ENCODE measurements at places on chromosomes 7 and 10.

DNA sequence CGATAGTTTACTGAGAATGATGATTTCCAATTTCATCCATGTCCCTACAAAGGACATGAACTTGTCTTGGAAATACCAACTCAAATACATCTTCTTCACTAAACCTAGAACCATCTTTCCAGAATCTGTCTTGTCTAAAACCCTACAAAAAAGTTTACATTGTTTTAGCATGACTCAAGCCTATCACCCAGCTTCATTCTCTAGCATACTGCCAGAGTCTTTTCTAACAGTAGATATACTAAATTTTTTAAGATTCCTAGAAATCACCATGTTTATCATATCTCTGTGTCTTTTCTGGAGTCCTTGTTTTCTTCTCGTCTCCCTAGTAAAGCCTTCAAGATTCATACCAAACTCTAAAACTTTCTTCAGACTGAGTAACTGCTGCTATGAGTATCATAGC lies 129.7 kb downstream of the SEMA3E start:
- H3K4me1 ChIP-seq: no peaks in the 10 kb centered on the region
- H3K27me3 ChIP-seq: no peaks in the 10 kb centered on the region
- no peak overlapping the region for H3K27ac ChIP-seq
- no peak overlapping the region for H3K4me3 ChIP-seq
- H3K36me3 ChIP-seq: no peaks in the 10 kb centered on the region
- no peak for DNase-seq

GRCh38 chr7:48025624-48026023 lies 3.3 kb downstream of the SUN3 start:
- H3K36me3 ChIP-seq: no peaks in the 10 kb centered on the region
- H3K27ac ChIP-seq: no peak overlapping the region
- H3K4me1 ChIP-seq: no peaks in the 10 kb centered on the region
- peaks cover 4% of the 10 kb centered on the region for H3K27me3 ChIP-seq
- no peak for DNase-seq

DNA sequence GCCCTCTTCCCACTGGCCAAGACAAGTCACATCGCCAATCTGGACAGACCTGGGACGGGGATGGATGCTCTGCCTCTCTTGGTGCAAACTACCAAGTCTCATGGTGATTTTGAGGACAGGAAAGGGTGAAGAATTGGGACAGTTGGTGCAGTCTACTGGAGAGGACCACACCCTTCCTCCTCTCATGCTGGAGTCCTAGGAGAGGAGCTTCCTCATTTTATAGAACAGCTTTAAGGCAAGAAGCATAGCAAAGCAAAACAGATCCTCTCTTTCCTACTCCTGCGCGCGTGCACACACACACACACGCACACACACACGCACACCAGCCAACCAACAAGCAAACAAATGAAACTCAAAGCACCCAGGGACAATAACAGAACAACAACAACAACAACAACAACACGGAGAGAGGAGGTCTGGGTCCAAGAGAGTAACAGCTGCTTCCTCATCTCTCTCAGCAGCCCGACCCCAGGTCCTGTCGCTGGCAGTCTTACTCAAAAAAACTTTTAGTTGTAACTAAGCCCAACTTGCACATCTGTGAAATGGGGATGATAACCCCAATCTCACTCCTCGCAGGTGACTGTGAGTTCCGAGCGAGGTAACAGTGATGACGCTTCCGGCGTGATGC lies 83.4 kb downstream of the TMEM178B start:
- DNase-seq: no peak
- H3K27ac ChIP-seq: no peak overlapping the region
- H3K4me1 ChIP-seq: peaks cover 11% of the 10 kb centered on the region
- no peaks in the 10 kb centered on the region for H3K36me3 ChIP-seq

DNA sequence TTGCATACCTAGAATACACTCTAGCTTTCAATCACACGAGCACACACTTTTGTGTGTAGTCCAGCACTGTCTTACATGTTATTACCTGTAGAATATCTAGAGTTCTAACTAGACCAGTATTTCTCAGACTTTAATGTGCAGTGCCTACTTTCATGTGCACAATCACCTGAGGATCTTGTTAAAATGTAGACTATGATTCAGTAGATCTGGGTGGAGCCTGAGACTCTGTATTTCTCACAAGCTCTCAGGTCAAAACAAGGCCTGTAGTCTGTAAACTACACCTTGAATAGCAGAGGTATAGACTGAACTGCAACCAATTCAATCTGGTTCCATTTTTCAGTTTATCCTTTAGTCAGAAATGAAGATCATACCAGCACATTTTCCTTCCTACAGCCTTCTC lies 11.1 kb downstream of the IFIT2 start:
- H3K4me1 ChIP-seq: no peaks in the 10 kb centered on the region
- DNase-seq: no peak
- H3K27ac ChIP-seq: no peak overlapping the region

- no peaks in the 10 kb centered on the region for H3K36me3 ChIP-seq
- peak; percentile 34 for DNase-seq
- no peak overlapping the region for H3K4me3 ChIP-seq
These were observed 190.1 kb downstream of the LRRTM3 start for GRCh38 chr10:67115972-67116371.

DNA sequence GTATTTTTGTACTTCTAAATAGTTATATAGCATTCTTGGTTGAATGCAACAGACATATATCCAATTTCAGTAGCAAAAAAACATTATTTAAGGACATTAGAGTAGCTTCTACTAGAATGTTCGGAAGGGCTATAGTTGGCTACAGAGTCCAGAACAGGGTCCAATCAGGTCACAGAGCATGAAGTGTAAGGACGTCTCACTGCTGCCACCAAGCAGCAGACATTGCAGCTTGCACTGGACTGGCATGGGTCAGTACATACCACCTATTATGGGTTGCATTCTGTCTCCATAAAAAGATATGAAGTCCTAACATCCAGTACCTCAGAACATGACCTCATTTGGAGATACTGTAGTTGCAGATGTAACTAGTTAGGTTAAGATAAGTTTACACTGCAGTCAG lies 87.3 kb downstream of the LHFPL3 start:
- no peak overlapping the region for H3K4me3 ChIP-seq
- H3K27me3 ChIP-seq: no peaks in the 10 kb centered on the region
- no peaks in the 10 kb centered on the region for H3K4me1 ChIP-seq
- DNase-seq: no peak
- no peaks in the 10 kb centered on the region for H3K36me3 ChIP-seq
- H3K27ac ChIP-seq: no peak overlapping the region

DNA sequence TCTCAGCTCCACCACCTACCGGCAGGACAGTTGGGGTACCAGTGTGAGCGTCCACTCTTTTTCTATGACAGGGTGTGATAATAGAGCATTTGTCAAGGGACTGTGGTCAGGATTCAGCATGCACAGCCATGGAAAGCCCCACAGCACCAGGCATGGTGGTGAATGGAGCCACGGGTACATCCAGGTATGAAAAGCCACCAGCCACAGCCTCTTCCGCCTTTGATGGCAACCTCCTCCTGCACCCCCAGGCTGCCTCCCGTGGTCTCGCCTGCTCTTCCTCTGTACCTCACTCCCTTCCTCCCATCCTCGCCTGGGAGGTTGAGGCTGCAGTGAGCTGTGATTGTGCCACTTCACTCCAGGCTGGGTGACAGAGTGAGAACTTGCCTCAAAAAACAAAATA lies 90.2 kb upstream of the CHST15 start:
- no peak for DNase-seq
- H3K4me3 ChIP-seq: no peak overlapping the region
- peaks cover 13% of the 10 kb centered on the region for H3K4me1 ChIP-seq
- H3K36me3 ChIP-seq: no peaks in the 10 kb centered on the region
- H3K27me3 ChIP-seq: no peaks in the 10 kb centered on the region

DNA sequence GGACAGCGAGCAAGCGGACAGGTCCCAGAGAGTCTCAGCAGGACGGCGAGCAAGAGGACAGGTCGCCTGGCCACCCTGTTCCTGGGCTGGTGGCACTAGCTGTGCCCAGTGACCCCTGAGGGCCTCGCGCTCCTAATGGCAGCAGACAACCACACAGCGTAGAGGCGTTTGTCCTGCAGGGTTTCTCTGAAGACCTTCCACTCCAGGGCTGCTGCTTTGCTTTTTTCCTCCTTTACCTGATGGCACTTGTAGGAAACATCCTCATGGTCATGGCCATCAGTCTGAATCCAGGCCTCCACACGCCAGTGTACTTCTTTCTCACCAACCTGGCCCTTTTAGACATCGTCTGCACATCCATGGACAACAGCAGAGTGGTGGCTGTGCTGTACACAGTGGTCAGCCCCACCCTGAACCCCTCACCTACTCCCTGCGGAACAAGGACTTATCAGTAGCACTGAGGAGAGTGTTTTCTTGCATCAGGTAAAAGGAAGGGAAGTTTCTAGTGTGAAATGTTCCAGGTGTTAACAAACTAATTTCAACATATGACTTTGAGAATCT lies 27.4 kb downstream of the SCART1 start:
- no peak overlapping the region for H3K4me3 ChIP-seq
- no peaks in the 10 kb centered on the region for H3K4me1 ChIP-seq
- no peaks in the 10 kb centered on the region for H3K27me3 ChIP-seq
- H3K27ac ChIP-seq: no peak overlapping the region
- no peaks in the 10 kb centered on the region for H3K36me3 ChIP-seq
- DNase-seq: no peak

DNA sequence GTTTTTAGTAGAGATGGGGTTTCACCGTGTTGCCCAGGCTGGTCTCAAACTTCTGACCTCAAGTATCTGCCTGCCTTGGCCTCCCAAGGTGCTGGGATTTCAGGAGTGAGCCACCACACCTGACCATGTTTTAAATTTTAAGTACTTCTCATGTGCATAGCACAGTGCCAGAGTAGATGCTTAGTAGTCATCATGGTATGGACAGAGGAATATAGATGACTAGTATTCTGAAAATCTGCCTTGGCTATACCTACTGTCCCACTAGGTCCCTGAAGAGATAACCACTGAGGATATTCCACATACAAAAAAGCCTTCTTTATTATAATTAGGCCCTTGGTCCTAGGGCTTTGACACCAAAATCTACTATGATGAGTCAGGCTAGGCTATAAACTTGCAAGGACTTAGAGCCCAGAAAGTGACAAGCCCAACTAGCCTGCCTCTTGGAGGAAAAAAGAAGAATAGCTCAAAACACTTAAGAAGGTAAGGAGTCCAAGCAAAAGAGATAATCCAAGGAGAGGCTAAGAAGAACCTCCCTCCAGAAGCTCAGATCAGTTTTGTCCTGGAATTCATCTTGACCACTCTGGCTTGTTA lies 34.0 kb downstream of the LUC7L2 start:
- H3K27me3 ChIP-seq: no peaks in the 10 kb centered on the region
- DNase-seq: no peak
- no peak overlapping the region for H3K4me3 ChIP-seq
- H3K27ac ChIP-seq: no peak overlapping the region

DNA sequence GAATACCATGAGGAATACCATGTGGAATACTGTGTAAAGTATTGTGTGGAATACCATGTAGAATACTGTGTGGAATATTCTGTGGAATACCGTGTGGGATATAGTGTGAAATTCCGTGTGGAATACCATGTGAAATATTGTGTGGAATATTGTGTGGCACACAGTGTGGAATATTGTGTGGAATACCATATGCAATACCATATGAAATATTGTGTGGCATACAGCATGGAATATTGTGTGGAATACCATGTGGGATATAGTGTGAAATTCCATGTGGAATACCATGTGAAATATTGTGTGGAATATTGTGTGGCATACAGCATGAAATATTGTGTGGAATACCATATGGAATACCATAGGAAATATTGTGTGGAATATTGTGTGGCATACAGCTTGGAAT lies 135.1 kb upstream of the CHST15 start:
- no peaks in the 10 kb centered on the region for H3K27me3 ChIP-seq
- no peaks in the 10 kb centered on the region for H3K36me3 ChIP-seq
- H3K4me1 ChIP-seq: peaks cover 13% of the 10 kb centered on the region

- no peak overlapping the region for H3K27ac ChIP-seq
- peaks cover 21% of the 10 kb centered on the region for H3K36me3 ChIP-seq
- no peak for DNase-seq
- no peak overlapping the region for H3K4me3 ChIP-seq
- no peaks in the 10 kb centered on the region for H3K4me1 ChIP-seq
These were observed 56.2 kb downstream of the COL17A1 start for GRCh38 chr10:104029521-104029860.

DNA sequence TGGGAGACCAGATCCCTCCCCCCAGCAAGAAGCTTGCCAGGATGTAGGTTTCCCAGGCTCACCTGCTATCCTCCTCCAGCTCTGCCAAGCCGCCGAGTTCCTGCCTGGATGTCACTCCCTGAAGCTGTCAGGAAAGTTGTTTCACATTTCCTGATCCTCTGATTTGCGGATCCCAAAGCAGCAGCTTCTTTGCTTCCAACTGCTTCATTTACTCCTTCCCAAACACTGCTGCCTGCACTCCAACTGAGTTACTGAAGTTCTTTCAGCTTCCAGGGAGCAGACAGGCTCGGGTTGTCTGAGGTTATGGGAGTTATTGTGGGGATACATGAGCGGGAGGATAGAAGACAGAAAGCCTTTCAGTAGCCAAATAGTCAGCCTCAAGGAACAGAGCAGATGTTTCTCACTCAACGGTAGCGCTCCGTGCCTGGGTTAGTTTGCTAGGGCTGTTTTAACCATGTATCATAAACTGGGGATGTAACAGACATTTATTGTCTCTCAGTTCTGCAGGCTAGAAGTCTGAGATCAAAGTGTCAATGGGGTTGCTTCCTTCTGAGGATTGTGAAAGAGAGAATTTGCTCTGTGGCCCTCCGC lies 516.0 kb downstream of the REEP3 start:
- no peaks in the 10 kb centered on the region for H3K4me1 ChIP-seq
- no peak overlapping the region for H3K4me3 ChIP-seq
- no peak for DNase-seq
- H3K27ac ChIP-seq: no peak overlapping the region
- H3K36me3 ChIP-seq: no peaks in the 10 kb centered on the region
- peaks cover 8% of the 10 kb centered on the region for H3K27me3 ChIP-seq

Measured in astrocyte (in vitro differentiated cells and primary cell).